HCT116 (cell line): ENCODE measurements at places on chromosomes 2 and 18.

DNA sequence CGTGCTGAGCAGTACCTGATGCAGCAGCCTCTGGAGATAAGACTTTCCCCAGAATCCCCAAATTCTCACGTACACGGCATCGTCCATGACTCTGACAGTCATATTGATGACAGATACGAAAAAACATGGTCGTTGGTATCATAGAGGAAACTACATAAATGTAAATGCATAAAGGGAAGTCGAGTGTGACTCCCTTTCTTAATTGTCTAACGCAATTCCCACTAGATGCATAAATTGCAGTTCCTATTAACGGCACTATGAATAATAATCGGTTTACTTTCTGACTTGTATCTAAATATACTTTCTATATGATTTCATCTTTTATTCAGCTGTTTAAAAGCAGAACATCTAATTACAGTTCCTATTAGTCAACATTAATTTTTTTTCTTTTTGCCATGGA is 322.6 kb upstream of the REV1 start:
- DNase-seq = no peak

DNA sequence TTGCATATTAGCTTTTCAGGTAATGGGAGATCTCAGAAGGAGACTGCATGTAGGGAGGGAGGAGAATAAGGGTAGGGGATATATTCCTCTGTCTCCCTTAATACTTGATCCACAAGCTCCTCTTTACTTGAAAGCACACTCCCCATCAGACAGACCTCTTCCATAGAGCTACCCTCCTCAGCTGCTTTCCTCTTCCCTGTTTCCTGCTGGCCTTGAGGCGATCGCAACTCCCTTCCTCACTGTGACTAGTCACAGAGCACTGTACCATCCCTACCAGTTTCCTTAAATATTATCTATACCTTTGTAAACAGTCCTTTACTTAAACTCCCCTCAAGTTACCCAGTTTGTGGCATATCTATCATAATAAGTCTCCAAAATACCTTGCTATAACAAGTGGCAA is 10.9 kb downstream of the ROCK1 start:
- no peak for DNase-seq

- no peak for DNase-seq
Measured at GRCh38 chr2:213020268-213020667, 131.1 kb downstream of the IKZF2 start.

DNA sequence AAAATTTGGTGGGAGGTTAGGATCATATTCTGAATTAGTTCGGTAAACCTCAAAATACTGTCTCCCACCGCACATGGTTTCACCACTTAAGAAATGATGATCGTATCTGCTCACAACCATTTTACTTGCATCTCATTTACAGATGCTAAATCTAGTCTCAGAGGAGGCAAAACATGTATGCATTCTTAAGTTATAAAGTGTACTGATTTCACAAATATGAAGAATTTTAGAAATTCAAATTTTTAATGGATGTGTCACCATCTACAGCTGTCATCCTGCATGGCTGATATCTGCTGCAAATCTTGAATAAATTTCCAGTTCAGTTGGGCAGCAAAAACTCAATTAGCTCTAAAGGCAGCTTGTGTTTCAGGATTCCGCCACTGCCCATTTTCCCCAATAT is 243.3 kb upstream of the KCNJ3 start:
- no peak for DNase-seq

DNA sequence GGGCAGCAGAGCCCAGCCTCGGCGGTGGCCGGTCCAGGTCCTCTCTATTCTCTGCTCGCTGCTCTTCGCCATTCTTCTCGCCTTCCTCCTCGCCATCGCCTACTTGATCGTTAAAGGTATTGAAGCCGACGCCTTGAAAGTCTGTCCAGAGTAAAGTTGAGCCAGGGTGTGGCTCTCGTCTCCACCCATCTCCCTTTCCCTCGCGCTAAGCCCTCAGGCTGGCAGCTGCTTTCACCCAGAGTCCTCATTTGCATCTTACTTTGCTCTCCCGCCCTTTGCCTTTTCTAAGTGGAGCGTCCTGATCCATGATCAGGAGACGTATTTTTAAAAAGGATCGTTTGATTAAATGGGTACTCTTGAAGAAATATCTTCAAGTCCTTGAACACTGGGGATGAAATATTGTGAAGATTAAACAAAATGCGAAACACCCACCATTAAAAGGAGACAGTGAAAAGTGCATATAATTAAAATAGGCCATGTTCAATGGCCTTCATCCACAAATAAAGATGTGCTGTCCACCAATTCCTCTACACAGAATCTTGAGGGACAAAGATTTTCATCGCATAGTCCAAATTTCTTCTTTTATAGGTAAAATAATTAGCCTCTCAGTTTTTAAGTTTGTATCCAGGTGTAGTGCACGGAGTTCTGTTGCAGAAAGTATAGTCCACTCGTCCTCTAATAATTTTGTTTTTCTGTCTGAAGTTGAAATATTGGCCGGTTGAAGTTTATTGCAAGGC is 657 bp downstream of the ARL6IP6 start:
- peak; percentile 59 for DNase-seq

DNA sequence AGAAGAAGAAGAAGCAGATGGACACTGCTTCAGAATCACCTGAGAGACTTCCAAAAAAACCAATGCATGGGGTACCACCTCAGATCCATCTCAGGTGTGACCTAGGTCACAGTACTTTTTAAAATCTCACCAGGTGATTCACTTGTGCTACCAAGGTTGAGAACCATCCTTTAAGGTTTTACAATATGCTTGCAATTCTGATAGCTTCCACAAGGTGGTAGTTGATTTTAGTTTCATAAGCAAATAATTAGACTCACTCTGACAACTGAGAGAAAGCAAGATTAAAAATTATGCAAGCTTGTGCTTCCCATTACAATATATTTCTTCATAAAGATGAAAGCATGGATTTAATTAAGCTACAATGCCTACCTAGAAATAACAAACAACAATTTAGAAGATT is 355.1 kb downstream of the EN1 start:
- DNase-seq = peak; percentile 24

- no peak for DNase-seq
Measured at GRCh38 chr2:74212702-74213410, 14.4 kb downstream of the MTHFD2 start.

DNA sequence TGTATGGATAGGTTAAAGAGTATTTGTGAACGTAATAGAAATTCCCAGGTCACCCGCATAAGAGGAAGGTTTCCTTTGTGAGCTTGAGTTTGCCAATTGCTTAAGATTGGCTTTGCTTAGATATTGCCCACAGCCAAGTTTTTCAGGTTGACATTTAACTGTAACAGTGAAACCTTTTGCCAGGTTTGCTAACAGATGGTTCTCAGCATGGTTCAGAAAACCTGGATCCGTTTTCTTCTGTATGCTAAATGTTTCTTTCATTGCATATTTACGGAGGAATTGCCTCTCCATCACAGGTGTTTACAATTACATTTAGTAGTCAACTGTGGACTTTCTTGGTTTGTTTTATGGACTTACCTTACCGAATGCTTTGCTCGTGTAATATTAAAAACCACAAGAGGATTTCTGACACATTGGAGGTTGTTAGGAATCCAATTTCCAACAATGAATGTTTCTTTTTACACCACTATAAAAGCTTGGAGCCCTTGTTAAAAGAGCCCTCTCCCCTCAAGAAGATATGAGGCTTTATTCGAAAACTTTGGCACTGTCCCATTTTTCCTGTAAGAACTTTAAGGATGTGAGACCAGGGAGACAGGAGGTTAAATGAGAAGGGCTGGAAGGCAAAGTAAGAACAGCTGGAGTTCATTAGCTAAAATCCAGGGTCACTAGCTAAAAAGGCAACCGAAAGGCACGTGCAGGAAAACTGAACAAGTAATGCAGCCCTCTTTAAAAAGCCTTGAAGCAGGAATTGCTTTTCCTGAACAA is 7.8 kb downstream of the CDK15 start:
- no peak for DNase-seq

GRCh38 chr2:136225950-136226835 is 108.2 kb upstream of the CXCR4 start:
- no peak for DNase-seq
